ENCODE measurements at places on chromosomes 1 and 21.
A peak's percentile ranks its signal among the peaks of the same experiment; 100 is the strongest.

DNA sequence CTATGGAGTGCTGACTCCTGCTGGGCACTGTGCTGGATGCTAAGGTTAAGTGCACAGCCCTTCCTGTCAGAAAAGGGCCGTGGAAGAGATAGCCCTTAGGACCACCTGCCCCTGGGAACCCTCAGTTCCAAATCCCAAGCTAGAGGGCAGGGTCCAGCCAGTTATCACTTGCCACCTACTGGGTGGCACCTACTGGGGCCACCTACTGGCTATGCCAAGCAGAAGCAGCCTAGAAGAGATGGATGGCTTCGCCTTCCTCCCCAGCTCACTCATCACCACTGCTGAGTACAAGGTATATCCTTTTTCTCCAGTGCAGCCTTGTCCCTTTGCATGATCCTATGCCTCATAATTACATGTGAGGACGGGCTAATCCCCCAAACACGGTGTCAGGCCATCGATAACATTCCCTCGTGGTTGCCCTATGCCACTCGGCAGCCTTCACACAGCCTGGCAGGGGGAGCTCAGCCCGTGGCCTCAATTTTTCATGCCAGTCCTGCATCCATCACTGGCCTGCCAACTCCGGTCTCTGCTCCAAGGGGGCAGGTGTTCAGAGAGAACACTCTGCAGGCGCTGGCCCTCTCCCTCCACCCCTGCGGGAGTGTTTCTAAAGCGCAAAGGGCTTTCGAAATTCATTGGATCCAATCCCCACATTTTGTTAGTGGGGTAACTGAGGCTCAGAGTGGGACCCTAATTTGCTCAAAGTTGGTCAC, 49.0 kb downstream of the SYT2 start:
- no peak for DNase-seq

- no peak for DNase-seq
Measured at GRCh38 chr1:20717452-20718342, at the start of gene KIF17. TSS of gene KIF17 (minus strand) at chr1:20718007. CDS start at chr1:20717706, 301 bp downstream.

DNA sequence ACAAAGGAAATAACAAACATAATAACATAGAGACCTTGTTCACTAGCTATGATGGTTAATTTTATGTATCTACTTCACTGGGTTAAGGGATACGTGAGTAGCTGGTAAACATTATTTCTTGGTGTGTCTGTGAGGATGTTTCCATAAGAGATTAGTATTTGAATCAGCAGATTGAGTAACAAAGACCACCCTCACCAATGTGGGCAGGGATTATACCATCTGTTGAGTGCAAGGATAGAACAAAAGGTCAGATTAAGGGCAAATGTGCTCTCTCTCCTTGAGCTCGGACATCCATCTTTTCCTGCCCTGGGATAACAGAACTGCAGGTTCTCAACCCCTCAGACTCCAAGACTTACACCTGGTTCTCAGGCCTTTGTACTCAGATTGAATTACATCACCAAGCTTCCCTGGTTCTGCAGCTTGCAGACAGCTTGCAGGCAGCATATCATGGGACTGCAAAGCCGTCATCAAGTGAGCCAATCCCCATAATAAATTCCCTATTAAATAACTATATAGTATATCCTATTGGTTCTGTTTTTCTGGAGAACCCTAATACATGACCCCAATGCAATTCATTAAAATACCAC, 9.2 kb downstream of the SPATA6 start:
- DNase-seq, result no peak

DNA sequence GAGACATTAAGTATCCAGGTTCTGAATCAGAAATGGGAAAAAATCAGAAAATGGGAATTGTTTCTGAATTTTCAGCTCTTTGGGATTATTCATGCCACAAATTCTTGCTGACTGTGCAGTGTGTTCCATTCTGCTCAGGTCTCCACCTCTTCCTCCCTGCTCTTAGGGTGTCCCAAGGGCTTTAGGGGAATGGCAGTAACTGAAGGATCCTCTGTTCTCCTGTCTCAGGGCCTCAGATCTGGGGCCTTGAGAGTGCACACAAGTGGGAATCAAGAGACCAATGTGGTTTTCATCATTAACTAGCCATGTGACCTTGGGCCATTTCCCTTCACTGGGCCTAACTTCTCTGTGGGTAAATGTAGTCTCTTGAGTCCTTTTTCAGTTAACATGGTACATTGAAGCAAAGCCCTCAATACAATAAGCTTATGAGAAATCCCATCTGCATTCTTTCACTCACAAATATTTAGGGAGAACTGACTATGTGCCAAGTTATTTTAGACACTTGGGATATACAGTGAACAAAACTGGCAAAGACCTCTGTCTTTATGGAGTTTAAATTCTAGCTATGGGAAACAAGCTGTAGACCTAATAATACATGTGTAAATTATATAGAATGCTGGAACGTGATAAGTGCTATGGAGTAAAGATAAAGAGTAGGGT, 75.7 kb upstream of the SPATA6 start:
- no peak for DNase-seq

- DNase-seq, result no peak
Measured at GRCh38 chr1:118077331-118078045, 107.5 kb downstream of the SPAG17 start.

- DNase-seq, result peak; percentile 96
Measured at GRCh38 chr1:192485692-192486436, 89.7 kb upstream of the RGS1 start.

- no peak for DNase-seq
Measured at GRCh38 chr1:219113261-219113660, 60.4 kb upstream of the LYPLAL1 start.

- no peak for DNase-seq
Measured at GRCh38 chr1:35539824-35540261, 17.4 kb downstream of the KIAA0319L start.

DNA sequence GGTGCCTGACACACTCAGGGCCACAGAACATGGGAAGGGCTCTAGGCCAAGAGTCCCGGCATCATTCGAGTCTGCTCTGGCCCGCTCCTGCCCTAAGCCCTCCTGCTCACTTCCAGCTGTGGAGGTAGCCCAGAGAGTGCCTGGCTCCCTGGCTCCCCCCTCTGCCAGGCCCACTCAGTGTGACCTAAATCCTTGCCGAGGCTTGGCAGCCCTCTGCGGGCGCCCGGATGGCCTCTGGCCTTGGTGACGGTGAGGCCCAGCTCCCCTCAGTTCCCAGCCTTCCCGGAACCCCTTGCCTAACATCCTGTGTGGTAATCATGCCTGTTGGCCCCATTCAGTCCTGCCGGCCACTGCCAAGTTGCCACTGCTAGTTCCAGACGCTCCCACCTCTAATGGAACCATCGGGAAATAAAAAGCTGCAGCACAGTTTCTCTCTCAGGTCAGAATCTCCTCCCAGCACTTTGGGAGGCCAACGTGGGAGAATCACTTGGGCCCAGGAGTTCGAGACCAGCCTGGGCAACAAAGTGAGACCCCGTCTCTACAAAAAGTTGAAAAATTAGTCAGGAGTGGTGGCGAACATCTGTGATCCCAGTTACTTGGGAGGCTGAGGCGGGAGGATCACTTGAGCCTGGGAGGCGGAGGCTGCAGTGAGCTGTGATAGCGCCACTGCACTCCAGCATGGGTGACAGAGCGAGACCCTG, 1.2 kb upstream of the H6PD start:
- DNase-seq, result no peak

GRCh38 chr1:159229896-159230295, 25.2 kb downstream of the ACKR1 start:
- DNase-seq, result no peak

DNA sequence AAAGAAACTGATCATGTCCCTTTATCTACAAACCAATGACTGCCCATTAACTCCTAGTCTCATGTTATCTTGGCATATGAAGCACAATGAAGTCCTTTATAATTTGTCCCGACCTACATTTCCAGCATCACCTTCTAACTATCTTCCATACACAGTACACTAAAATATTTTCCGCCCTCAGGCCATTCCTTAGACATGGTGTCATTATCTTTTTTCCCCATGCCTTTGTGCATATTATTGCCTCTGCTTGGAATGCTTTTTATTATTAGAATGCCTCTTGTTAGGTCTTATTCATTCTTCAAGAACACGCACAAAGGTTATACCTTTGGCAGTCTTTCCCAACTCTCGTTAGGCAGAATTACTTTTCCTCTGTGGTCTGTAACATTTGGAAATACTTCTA, 39.6 kb downstream of the ATG4C start:
- DNase-seq, result no peak

GRCh38 chr21:32916522-32917099, 109.1 kb upstream of the OLIG2 start:
- DNase-seq, result no peak

DNA sequence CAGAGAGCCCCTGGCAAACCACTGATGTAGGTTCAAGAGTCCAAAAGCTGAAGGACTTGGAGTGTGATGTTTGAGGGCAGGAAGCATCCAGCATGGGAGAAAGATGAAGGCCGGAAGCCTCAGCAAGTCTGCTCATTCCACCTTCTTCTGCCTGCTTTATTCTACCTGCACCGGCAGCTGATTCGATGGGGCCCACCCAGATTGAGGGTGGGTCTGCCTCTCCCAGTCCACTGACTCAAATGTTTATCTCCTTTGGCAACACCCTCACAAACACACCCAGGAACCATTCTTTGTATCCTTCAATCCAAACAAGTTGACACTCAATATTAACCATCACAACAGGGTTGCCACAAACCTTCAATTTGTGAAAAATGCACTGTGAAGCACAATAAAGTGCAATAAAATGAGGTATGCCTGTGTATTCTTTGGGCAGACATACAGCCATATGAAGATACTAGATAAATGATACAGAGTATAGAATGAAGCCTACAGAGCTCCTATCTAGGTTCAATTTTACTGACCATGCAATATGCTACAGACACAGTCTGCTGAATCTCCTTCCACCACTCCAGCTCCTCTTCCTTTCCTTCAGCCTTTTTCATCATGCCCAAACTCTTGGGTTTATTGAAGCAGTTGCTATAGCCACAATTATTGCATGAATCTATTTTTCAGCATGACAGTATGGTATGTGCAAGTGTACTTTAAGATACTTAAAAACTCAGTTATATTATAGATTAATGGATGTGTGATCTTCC, 24.0 kb upstream of the CDC42BPA start:
- DNase-seq, result no peak

DNA sequence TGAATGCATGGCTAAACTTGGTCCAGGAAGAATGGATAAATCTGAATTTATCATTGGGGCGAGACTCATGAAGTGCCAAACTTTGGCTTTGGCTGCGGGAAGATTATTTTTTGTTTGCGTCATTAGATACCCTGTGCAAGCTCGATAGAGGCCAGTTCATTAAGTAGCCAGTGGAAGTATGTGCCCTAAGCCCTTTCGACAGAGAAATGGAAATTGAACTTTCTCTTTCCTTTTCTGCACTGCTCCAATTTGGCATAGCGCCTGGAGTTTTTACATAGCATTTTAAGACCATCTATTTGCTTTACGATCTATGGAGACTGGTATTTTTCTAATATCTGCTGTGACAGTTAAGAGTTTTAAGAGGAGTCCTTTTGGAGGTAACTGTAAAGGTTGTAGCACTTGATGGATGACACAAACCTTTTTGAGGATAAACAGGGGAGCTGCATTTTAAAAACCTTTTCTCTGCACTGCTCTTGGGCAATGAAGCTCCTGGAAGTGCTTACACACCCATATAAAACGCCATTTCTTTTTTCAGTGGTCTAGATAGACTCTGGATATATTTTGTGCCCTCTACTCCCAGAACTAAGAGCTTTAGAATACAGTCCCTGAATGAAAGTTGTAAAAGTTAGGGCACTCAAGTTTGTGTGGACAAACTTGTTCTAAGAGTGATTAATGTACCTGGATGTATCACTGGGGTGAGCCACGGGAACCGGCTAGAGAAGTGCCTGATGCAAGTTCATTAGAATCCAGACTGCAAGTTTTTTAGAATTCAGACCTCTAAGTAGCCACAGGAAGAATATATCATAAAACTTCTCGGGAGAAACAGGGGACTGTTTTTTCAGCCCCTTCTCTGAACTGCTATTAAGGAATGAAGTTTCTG, 41.3 kb upstream of the CFHR3 start:
- no peak for DNase-seq

GRCh38 chr1:46532498-46533178, 18.8 kb downstream of the KNCN start:
- DNase-seq, result no peak

GRCh38 chr1:155313261-155313660, 4.6 kb downstream of the FDPS start:
- no peak for DNase-seq

GRCh38 chr1:34930702-34931071, 1.2 kb upstream of the DLGAP3 start:
- DNase-seq, result no peak

- DNase-seq, result no peak
Measured at GRCh38 chr1:65795311-65795710, 2.6 kb downstream of the PDE4B start.

DNA sequence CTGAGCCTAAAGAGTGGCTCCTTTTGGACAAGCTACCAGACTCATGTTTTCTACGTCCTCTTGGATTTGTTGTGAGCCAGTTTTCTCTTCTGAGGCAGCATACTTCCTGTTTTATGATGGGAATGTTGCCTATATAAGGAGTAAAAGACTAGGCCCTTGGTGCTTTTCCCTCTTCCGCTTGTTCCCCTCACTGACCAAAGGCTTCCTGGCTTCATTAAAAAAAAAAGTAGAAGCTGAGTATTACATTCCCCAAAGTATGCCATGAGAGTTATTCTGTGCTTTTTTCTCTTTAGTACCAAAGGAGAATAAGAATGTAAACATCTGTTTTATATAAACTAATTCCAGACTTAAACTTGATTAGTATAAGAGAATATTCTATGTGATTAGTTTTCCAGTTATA, 6.5 kb upstream of the HMCN1 start:
- no peak for DNase-seq

- DNase-seq, result no peak
Measured at GRCh38 chr1:29669158-29669871, 433.0 kb downstream of the PTPRU start.

All from HFF-Myc (cell line).